ENCODE measurements at places on chromosomes 12 and 14. TPM values are rescaled to one million over a fixed set of nuclear protein-coding genes. Genes with fewer than 3 reads are reported as not detected.

- H3K4me3 ChIP-seq = no peak overlapping the region
- H3K36me3 ChIP-seq = no peaks in the 10 kb centered on the region
- peak; percentile 53 for DNase-seq
- H3K27me3 ChIP-seq = peaks cover 8% of the 10 kb centered on the region
- H3K27ac ChIP-seq = no peak overlapping the region
Measured at GRCh38 chr12:25254271-25254880, 3.6 kb upstream of the KRAS start.

The ERH gene
- total RNA-seq = 275 TPM

GRCh38 chr12:123696646-123697045 is 15.5 kb upstream of the ATP6V0A2 start:
- H3K27ac ChIP-seq = no peak overlapping the region
- no peak overlapping the region for H3K4me3 ChIP-seq
- H3K36me3 ChIP-seq = peaks cover 17% of the 10 kb centered on the region

The CLEC1A gene
- total RNA-seq = 0.86 TPM

DNA sequence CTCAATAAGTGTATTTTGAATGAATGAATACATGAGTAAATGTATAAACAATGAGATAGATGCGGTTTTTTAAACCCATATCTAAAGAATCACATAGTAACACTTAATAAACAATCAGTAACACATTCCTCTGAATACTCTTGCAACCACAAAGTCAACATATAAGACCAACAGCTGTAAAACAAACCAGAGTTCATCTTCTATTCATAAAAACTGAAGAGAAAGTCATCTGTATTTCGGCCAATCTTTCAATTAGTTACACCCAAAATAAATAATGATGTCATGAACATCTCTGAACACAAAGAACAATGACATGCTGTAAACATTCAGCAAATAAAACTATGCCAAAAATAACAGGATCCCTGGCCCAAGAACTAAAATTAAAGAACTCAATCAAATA is 47.2 kb downstream of the ARMH4 start:
- H3K4me1 ChIP-seq = peaks cover 17% of the 10 kb centered on the region
- H3K27ac ChIP-seq = no peak overlapping the region
- no peak overlapping the region for H3K4me3 ChIP-seq
- H3K36me3 ChIP-seq = no peaks in the 10 kb centered on the region
- peak; percentile 74 for DNase-seq

DNA sequence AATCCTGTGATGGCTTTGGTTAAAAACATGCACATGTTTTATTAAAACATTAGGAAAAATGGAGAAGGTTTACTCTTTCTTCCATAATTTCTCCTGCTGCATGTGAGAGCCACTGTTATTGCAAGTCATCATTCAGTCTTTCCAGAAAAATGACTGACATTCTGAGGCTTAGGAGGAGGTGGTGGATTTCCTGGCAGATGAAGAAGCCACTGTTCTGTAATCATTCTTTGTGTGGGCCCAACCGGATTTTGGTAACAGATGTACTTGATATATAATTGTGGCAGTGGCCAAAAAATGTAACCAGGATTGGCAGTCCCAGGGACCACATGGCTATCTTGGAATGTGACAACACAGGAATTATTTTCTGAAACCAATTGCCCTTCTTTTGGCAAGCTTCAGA is 120.2 kb downstream of the DAAM1 start:
- H3K4me3 ChIP-seq = no peak overlapping the region
- H3K4me1 ChIP-seq = peaks cover 54% of the 10 kb centered on the region
- no peak for DNase-seq

GRCh38 chr12:111753144-111753881 is 13.4 kb upstream of the ALDH2 start:
- H3K36me3 ChIP-seq = no peaks in the 10 kb centered on the region
- no peaks in the 10 kb centered on the region for H3K4me1 ChIP-seq
- no peak overlapping the region for H3K4me3 ChIP-seq
- H3K27ac ChIP-seq = no peak overlapping the region
- no peaks in the 10 kb centered on the region for H3K27me3 ChIP-seq
- no peak for DNase-seq

The CMA1 gene
- not detected for total RNA-seq

- H3K4me3 ChIP-seq = no peak overlapping the region
- H3K27ac ChIP-seq = peak overlapping the region; percentile 21
- no peaks in the 10 kb centered on the region for H3K36me3 ChIP-seq
- peaks cover 1% of the 10 kb centered on the region for H3K27me3 ChIP-seq
- H3K4me1 ChIP-seq = peaks cover 93% of the 10 kb centered on the region
Measured at GRCh38 chr14:61567838-61568571, 127.3 kb upstream of the HIF1A start.

DNA sequence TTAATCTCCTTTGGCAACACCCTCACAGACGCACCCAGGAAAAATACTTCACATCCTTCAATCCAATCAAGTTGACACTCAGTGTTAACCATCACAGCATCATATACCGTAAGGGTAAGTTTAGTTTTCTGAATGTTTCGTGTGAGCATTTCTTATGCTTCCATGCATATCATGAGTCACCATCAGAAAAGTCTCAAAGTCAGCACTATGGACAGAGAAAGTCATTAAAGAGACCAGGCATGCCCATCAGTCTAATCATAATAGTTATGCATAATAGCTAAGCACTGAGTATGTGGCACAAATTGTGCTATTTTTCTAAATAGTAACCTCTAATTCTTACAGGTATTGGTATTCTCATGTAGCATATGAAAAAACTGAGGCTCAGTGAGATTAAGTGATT is 158.8 kb upstream of the PRMT8 start:
- H3K4me3 ChIP-seq = no peak overlapping the region
- DNase-seq = peak; percentile 15
- peaks cover 22% of the 10 kb centered on the region for H3K27me3 ChIP-seq
- H3K4me1 ChIP-seq = no peaks in the 10 kb centered on the region
- no peak overlapping the region for H3K27ac ChIP-seq

The MYRFL gene
- not detected for total RNA-seq

The HSP90B1 gene
- total RNA-seq = 921 TPM

GRCh38 chr14:88599326-88599725 is 36.5 kb downstream of the ZC3H14 start:
- H3K27ac ChIP-seq = peak overlapping the region; percentile 14
- peaks cover 58% of the 10 kb centered on the region for H3K36me3 ChIP-seq
- peaks cover 3% of the 10 kb centered on the region for H3K27me3 ChIP-seq
- no peak for DNase-seq
- H3K4me1 ChIP-seq = no peaks in the 10 kb centered on the region

The REM2 gene
- 0.13 TPM for total RNA-seq

DNA sequence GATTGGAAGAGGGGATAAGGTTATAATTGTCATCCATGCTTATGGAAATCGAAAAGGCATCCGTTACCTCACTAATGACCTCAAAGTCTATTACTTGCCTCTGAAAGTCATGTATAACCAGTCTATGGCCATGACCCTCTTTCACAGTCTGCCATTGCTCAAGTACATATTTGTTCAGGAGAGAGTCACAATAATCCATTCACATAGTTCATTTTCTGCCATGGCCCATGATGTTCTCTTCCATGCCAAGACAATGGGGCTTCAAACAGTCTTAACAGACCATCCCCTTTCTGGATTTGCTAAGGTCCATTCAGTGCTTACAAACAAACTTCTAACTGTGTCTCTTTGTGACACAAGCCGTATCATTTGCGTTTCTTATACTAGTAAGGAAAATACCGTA is 5.4 kb downstream of the GAS2L3 start:
- H3K4me1 ChIP-seq = peaks cover 37% of the 10 kb centered on the region
- H3K4me3 ChIP-seq = no peak overlapping the region
- no peak overlapping the region for H3K27ac ChIP-seq

The FAM222A gene
- 0.47 TPM for total RNA-seq

GRCh38 chr12:108228746-108229145 is 99.7 kb downstream of the WSCD2 start:
- no peak overlapping the region for H3K27ac ChIP-seq
- no peak overlapping the region for H3K4me3 ChIP-seq
- peaks cover 3% of the 10 kb centered on the region for H3K27me3 ChIP-seq
- DNase-seq = no peak
- no peaks in the 10 kb centered on the region for H3K4me1 ChIP-seq

- peaks cover 14% of the 10 kb centered on the region for H3K4me1 ChIP-seq
- no peak overlapping the region for H3K4me3 ChIP-seq
- H3K27ac ChIP-seq = no peak overlapping the region
- no peaks in the 10 kb centered on the region for H3K36me3 ChIP-seq
- H3K27me3 ChIP-seq = peaks cover 13% of the 10 kb centered on the region
Measured at GRCh38 chr12:12683725-12684124, 12.3 kb downstream of the GPR19 start.

DNA sequence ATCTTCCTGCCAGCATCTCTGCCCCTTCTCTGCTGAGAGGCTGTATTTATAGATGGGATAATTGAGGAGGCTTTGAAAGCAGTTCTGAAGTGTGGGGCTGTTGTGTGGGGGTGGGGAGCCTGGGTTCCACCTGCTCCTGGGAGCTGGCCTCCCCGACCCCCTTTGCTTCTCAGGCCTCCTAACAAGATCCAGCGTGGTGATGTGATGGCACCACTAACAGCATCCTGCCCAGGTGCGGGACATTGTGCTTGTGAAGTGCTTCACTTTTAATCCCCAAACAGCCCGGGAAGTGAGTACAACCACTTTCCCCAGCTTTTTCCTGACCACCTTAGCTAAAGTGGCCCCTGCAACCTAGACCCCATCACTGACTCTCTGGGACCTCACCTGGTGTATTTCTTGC is 95.1 kb upstream of the NRXN3 start:
- no peak overlapping the region for H3K27ac ChIP-seq
- H3K4me1 ChIP-seq = no peaks in the 10 kb centered on the region
- H3K36me3 ChIP-seq = no peaks in the 10 kb centered on the region
- no peak for DNase-seq
- no peak overlapping the region for H3K4me3 ChIP-seq
- no peaks in the 10 kb centered on the region for H3K27me3 ChIP-seq

The TAS2R19 gene
- 0.32 TPM for total RNA-seq

DNA sequence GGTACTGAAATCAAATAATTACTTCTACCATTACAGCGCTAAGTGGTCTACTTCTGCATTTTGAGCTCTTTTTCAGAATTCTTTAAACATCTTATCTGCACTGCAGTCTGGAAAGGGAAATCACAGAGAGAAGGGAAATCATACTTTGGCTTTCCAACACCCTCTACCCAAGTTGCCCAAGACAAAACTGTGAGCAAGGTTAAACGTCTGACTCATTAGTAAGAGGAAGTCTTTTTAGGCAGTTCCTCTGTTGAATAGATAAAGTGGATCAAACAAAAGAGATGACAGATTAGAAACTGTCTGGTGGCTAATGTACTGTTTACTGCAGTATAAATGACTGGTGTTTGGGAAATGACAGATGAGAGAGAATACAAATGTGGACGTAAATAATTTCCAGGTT is 858.1 kb downstream of the NRXN3 start:
- no peak overlapping the region for H3K4me3 ChIP-seq
- peaks cover 16% of the 10 kb centered on the region for H3K27me3 ChIP-seq
- no peak for DNase-seq
- H3K4me1 ChIP-seq = no peaks in the 10 kb centered on the region

DNA sequence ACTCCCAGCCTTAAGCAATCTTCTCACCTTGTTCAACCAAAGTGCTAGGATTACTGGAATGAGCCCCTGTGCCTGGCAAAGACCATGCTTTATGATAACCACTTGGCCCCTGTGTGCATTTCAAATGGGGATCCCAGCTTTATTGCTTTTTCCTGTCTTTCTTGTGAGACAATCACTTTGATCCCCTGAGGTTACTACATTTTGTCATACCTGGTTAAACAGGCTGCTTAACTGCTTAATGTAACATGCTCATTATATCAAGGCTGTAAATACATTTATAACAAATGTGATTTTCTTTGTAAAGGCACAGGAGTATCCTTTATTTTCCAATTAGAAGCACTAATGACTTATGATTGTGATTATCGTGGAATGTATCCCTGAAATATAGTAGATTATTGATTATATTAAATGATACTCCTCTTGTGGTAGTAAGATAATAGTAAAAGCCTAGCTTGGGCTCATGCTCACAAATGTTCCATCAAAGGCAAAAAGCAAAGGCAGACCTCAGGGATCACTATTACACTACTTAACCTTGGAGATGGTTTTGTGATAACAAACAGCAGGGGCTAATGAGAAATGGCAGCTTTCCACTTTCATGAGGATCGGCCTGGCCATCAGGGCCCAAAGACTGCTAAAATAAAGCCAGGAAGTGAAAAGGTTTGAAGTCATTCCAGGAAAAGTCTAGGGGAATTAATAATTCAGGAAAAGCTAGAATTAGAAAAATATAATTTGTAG is 290.8 kb upstream of the MDGA2 start:
- no peaks in the 10 kb centered on the region for H3K4me1 ChIP-seq
- H3K36me3 ChIP-seq = no peaks in the 10 kb centered on the region
- H3K27ac ChIP-seq = no peak overlapping the region
- H3K27me3 ChIP-seq = no peaks in the 10 kb centered on the region

DNA sequence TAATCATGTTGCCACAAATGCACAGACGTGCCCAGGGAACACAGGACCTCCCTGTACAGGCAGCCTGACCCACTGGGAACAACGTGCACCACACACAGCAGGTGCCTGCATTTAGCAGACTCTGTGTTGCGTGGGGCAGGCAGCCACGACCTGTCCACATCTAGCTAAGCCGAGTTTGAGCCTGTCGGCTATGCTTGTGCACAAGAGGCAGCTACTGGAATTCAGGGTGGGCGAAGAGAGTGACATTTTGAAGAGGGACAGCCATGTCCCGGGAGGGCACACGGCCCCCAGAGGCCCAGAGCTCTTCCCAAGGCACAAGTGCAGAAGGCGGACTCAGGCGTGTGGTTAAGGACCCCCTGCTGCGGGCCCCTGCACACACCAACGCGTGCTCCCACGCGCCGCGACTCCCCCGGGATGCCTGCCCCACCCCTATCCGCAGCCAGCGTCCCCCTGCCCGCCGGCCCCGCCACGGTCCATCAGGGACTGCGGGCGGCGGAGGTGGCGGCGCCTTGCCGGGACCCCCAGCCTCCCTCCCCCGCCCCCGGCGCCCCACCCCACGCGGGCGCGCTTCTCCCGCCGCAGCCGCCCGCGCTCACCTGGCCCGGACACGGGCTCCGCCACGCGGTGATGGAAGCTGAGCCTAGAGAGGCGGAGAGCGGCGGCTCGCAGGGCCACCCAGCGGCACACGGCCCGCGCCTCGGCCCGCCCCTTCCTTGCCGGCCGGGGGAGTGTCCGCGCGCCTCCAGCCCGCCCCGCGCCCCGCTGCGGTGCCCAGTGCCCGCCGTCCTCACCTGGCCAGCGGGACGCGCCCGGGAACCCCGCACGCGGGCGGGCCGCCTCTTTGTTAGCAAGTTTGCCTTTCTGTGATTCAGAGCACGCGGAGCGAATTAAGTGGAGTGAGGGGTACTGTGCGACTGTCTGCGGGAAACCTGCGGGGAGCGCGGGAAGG is 125.3 kb upstream of the PRMT8 start:
- no peaks in the 10 kb centered on the region for H3K36me3 ChIP-seq
- no peak for DNase-seq
- H3K4me3 ChIP-seq = no peak overlapping the region
- no peaks in the 10 kb centered on the region for H3K4me1 ChIP-seq

The GLIPR1L1 gene
- total RNA-seq = not detected

GRCh38 chr12:53044896-53045695 is 4.8 kb upstream of the TNS2 start:
- H3K27ac ChIP-seq = peak overlapping the region; percentile 98
- peaks cover 10% of the 10 kb centered on the region for H3K27me3 ChIP-seq
- H3K4me1 ChIP-seq = peaks cover 51% of the 10 kb centered on the region
- peaks cover 19% of the 10 kb centered on the region for H3K36me3 ChIP-seq
- DNase-seq = no peak
